ENCODE measurements at places on chromosomes 4 and X.

GRCh38 chrX:66635360-66635759, 3.5 kb downstream of the EDA2R start:
- DNase-seq = no peak

GRCh38 chr4:167117273-167117672, 117.0 kb downstream of the SPOCK3 start:
- no peak for DNase-seq

DNA sequence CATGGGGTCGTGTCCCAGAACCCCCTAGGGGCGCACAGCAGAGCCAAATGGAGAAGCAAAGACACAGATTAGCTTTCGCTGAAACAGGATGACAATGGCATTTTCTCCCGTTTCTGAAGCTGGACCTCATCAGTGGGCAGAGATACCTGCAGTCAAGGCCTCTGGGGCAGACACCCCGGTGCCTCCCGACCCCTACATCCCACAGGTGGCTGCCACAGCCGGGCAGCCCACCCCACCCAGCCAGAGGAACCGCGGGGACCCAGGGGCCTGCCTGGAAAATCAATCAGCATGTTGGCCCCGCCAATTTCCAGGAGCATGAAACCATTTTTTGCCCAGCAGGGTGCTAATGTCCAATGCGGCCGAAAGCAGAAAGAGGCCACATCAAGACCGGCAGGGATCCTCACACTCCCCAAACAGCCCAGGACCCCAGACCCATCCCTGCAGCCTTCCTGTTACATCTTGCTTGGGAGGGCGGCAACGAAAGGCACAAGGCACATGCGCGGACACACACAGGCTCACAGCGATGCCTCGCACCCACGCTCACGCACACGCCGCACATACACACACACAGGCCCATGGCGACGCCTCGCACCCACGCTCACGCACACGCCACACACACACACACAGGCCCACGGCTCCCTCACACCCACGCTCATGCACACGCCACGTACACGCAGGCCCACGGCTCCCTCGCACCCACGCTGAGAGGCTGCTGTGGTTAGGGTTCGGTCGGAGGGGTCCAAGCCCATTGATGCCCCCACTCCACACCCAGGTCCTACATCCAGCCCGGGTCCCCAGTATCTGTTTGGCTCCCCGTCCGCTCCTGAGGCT, 130.6 kb upstream of the NKX1-1 start:
- DNase-seq = no peak

DNA sequence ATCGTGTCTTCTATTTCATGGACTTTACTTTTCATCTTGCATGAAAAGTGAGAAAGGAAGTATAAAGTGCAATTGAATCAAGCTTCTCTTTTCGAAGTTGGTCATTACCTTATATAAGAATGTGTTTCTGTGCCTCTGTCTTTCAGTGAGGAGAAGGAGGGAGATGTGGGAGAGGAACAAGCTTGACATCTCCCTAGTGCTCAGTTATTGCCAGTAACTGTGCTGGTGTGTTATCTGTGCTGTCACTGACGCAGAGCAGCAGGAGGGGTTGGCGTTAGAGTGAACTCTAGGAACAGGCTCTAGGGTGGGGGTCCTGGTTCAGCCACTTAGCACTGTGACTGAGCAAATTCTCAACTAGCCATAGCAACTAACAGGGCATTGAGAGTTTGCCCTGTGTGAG, 34.0 kb upstream of the TBC1D9 start:
- no peak for DNase-seq

GRCh38 chr4:135724421-135724820, 1522.8 kb upstream of the PABPC4L start:
- DNase-seq = no peak

GRCh38 chr4:120616-121015, 3.7 kb upstream of the ZNF718 start:
- DNase-seq = no peak

GRCh38 chrX:74408304-74408703, 13.0 kb upstream of the SLC16A2 start:
- no peak for DNase-seq

GRCh38 chrX:77949840-77950239, 19.6 kb downstream of the PGAM4 start:
- DNase-seq = no peak

- DNase-seq = no peak
Measured at GRCh38 chr4:182338063-182338462, 94.9 kb downstream of the TENM3 start.

GRCh38 chrX:72573158-72573511, 492 bp upstream of the HDAC8 start:
- DNase-seq = no peak

- no peak for DNase-seq
Measured at GRCh38 chrX:40628506-40628905, 5.3 kb downstream of the MPC1L start.

- no peak for DNase-seq
Measured at GRCh38 chrX:24017674-24018073, 9.3 kb downstream of the KLHL15 start.

DNA sequence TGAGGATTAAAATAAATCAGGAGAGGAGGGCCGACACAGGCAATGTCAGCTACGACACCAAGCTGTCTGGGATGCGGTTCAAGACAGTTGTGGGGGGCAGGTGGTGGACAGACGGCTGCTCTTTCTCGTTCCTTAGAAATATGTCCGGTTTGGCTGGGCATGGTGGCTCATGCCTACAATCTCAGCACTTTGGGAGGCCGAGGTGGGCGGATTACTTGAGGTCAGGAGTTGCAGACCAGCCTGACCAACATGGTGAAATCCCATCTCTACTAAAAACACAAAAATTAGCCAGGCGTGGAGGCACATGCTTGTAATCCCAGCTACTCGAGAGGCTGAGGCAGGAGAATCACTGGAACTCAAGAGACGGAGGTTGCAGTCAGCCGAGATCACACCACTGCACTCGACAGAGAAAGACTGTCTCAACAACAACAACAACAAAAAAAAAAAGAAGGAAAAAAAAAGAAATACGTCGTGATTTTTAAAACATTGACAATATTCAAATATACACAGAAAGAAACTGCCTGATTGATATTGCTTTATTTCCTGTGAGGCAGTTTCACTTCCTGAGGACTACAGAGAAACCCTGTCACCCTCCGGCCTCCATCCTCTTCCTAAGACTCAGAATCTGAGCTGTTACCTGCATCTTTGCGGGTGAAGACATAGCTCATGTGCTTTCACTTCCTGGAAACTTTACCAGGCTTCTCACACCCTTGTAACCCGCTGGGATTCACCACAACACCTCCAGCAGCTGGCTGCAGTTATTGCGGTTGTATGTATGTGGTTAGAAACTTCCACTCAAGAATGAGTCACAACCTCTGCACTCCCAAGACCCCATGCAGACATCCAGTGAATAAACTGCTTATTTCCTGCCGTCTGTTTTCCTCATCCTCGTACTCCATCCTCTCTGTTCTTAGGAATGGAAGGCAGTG, 63.8 kb upstream of the STS start:
- DNase-seq = peak; percentile 23

DNA sequence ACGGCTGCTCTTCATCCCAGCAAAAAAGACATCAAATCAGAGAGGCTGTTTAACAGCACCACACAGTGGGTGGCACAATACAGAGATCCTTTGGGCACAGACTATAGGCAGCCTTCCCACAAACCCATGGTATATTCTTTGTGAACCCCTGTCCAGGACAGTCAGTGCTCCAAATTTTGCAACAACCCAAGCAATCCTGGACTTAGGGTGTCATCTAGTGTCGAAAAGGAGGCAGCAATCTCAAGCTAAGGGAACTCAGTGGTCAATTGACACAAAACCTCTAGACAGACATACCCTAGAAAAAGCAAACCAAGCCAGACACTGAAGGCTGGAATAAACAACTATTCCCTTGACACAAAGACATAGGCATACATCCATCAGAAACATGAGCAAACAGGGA, 137.4 kb downstream of the BMP15 start:
- DNase-seq = no peak

- DNase-seq = no peak
Measured at GRCh38 chrX:65607070-65607742, 60.2 kb upstream of the MSN start.

DNA sequence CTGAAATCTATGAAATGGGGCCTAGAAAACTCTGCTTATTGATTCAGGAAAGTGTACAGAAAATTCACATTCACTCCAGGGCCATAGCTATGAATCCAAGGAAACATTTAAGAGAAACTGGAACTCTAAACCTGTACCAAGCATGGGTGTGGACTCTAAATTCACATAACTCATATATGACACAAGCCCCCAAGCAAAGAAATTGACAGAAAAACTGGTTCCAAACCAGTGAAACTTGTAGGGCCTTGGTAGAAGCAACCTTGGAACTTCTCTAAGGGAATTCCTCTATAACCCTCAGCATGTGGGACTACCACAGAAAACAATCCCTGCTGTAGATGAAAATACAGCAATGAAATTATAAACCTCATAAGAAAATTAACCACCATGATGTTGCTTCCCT, 106.6 kb upstream of the NRK start:
- DNase-seq = no peak

DNA sequence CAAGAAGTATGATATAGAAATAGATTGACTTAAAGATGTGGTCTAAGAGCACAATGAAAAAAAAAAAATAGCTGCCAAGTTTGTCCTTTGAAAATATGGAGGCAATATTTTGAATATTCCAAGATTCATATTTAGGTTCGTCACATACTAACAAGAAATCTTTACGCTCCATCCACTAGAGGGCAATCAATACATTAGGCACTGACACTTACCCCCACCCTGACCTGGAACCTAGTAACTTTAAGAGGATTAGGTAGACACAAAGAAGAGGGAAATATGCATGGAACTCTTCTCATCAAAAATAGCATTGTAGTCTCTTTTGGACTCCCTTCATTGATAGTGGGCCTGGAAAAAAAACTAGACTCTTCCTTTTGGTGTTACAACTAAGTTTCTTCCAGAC, 1108.1 kb downstream of the PCDH19 start:
- DNase-seq = no peak

- no peak for DNase-seq
Measured at GRCh38 chr4:151484396-151485102, 75.6 kb downstream of the FHIP1A start.

- DNase-seq = no peak
Measured at GRCh38 chr4:34721835-34722234, 1522.5 kb downstream of the ARAP2 start.

- DNase-seq = no peak
Measured at GRCh38 chr4:53963336-53963735, 101.1 kb downstream of the CHIC2 start.

GRCh38 chr4:185502386-185502785, 30.9 kb upstream of the CCDC110 start:
- DNase-seq = no peak

DNA sequence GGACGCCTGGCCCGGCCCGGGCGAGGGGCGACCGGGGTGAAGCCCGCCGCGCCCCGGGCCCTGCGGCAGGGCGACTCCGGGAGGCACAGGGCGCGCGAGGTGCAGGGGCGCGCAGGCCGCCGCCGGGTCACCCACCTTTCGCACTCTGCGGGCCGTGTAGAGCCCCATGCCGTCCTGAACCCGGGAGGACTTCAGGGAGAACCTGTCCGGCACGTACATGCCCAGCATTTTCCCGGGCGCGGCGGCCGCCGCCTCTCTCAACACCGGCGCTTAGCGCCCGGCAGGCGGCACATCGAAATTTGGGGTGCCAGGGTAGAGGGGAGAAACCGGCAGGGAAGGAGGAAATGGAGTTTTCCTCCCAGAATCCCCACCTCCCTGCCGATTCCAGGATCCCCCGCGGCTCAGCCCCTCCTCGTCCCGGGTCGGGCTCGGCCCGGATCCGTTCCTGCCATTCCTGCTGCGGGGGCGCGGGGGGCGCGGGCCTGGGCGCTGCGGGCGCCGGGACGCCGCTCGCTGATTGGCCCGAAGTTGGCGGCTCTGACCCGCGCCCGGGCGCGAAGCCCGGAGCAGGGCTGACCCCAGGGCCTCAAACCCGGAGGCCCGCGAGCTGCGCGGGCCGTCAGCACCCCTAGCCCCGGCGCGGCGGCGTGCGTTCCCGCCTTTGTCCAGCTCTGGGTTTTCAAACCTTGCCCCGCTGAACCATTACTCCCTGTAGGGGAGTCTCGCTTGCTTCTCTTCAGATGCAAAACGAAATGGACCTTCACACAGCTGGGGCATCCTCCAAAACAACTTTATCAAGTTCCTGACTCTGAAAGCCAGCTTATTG, at the start of gene PRDM5:
Gene PRDM5, minus strand, starts transcription at position 346 of the 826 bp plus-strand sequence. Its CDS starts 118 bp downstream, at position 228.
- peak; percentile 12 for DNase-seq

DNA sequence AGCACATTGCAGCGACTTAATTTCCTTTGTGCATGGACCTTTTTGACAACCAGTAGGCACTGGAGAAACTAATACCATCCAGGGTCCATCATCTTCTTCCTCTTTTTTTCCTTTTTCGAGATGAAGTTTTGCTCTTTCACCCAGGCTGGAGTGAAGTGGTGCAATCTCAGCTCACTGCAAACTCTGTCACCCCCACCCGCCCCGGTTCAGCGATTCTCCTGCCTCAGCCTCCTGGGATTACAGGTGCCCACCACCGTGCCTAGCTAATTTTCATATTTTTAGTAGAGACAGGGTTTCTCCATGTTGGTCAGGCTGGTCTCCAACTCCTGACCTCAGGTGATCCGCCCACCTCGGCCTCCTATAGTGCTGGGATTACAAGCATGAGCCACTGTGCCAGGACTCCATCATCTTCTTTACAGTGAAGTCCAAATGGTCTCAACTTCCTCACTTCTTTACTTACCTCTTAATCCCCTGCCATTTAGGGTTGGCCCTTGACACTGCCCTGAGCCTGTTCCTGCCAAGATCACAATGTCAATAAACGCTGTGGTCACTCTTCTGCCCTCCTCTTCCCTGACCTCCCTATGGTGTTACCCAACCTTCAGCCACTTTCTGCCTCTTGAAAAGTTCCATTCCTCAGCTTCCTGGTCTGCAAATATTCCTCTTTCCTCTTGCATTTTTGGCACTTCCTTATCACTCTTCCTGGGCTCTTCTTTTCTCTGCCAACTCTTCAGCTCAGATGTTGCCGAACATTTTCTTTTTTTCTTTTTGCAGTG, 119.8 kb upstream of the SLC34A2 start:
- no peak for DNase-seq

GRCh38 chrX:49287665-49288064, 15.8 kb upstream of the GAGE10 start:
- no peak for DNase-seq

GRCh38 chrX:153984351-153985178, 12.0 kb downstream of the TMEM187 start:
- no peak for DNase-seq

GRCh38 chr4:1746265-1746691, 25.0 kb downstream of the TACC3 start:
- peak; percentile 87 for DNase-seq

DNA sequence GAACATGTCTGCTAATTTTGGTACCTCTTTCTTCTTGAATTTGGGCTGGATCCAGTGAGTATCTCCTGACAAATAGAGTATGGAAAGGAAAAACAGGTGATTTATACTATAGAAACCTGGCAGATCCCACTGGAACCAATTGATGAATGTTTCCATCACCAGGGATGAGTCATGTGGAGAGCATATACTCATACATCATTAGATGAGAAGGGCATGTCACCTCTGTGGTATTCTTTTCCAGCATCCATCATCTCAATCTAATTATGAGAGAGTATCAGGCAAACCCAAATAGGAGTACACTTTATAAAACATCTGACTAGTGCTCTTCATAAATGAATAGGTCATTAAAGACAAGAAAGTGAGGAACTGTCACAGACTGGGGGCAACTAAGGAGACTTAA, 90.7 kb downstream of the CLDN22 start:
- no peak for DNase-seq
